RPMI7951 (cell line): ENCODE measurements at places on chromosomes 7 and 10.
A peak's percentile ranks its signal among the peaks of the same experiment; 100 is the strongest.

DNA sequence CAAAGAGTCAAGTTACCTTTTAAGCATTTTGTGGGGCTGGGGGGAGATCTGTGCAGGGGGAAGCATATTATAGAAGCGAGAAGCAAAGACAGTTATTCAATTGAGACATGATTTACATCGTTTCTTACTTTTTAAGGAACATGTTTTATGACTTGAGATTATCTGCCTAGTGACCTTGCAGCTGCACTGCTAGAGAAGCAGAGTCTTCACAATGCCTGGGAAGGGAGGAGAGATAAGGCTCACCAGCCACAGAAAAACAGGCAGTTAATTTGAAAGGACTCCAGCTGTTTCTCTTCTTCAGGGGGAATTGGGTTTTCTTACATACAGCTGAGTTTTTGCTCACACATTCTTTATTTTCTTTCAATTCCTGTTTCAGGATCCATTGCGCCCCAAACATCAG, 31.0 kb downstream of the PHYH start:
- no peak for DNase-seq

- DNase-seq = no peak
Measured at GRCh38 chr7:44891372-44891771, 6.0 kb upstream of the PURB start.

DNA sequence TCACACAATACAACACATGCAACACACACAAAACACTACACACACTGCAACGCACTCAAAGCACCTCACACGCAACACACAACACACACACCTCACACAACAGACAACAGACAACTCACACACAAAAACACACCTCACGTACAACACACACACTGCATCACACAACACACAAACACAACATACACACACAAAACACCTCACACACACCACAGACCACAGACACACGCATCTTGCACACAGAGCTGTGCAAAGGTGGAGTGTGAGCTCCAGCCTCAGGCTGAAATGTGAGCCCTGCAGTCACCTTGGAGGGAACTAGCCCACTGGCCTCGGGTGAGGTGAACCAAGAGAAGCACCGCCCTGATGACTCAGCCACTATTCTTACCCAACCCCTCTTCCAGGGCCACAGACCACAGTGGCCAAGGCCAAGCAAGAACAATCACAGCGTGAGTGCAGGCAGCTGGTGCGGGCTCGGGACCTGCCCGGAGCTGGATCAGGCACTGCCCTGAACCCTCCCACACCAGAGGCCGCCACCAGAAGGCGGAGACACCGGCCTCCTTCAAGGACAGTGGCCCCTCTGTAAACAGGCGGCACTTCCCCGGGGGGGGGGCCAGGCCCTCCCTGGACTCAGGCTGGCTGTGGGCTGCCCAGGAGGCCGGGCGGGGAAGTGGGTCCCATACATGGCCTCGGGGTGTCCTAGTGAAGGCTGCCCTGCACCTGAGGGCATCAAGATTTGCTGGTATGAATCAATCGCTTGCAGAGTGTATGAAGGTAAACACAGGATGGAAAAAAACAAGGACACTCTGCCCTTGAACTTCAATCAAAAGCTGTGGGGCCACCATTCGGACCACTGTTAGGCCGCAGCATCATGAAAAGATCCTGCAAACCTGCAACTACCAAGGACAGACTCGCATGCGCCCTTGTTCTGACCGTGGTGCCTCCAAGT, 106.7 kb downstream of the TNS3 start:
- peak; percentile 100 for DNase-seq

DNA sequence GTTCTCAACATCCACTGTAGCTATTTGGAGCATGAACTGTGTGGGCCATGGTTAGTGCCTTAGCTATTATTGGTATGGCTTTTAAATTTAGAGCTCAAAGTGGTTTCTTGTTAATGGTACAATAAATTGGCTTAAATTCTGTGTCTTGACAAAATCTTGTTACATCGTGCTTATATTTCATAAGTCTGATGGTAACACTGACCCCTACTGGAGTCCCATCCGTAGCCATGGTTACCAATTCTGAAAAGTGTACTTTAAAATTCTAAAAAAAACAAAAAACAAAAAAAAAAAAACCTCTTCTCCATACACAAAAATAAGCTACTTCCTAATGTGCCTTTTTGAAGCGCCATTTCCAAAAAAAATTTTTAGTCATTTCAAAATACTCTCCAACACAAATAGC, 6.4 kb upstream of the RPP30 start:
- DNase-seq = no peak

DNA sequence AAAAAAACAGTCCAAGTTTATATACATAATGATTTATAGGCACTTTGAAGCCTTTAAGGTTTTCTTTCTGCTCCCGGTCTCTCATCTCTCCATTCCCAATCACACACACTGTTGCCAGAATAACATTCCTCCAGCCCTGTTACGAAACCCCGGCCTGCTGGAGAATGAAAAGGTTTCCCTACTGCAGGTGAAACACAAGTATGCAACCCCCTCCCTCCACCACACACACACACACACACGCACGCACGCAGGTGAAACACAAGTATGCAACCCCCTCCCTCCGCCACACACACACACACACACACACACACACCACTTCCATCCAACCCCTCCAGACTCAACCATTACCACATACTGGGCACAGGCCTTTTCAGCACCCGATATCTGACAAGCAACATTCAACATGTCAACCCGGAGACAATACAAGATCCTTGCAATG, 87.5 kb downstream of the PARD3 start:
- DNase-seq = no peak

DNA sequence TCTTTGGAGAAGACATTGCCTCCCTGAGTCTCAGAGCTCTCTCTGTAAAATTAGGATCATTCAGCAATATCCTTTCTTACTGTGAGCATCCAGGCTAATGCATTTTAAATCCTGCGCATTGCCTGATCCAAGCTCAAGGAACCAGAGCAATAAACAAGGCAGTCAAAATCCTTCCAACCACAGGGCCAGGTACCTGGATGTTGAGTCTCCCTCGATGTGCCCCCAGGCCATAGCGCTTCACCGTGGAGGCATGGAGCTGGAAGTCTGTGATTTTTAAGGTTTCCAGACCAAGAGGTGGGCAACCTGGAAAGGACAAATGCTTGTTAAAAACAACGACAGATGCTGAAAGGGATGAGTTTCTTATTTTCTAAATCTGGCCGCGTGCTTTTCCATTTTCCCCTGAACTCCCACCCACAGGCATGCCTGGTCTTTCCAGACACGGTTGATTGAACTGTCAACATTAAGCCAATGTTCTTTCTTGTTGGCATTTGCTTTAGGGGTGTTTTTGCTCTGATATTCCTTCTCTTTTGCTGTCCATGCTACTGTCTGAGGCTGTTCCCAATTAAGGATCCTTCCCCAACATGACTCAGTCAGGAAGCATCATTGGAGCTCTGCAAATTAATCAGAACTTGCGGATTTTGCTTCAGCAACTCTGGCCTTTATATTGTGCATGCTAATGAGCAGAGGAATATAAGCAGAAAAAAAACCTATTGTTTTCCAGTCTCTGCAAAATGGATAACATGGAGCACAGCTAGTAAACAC, 29.0 kb downstream of the CPXM2 start:
- DNase-seq = peak; percentile 77

DNA sequence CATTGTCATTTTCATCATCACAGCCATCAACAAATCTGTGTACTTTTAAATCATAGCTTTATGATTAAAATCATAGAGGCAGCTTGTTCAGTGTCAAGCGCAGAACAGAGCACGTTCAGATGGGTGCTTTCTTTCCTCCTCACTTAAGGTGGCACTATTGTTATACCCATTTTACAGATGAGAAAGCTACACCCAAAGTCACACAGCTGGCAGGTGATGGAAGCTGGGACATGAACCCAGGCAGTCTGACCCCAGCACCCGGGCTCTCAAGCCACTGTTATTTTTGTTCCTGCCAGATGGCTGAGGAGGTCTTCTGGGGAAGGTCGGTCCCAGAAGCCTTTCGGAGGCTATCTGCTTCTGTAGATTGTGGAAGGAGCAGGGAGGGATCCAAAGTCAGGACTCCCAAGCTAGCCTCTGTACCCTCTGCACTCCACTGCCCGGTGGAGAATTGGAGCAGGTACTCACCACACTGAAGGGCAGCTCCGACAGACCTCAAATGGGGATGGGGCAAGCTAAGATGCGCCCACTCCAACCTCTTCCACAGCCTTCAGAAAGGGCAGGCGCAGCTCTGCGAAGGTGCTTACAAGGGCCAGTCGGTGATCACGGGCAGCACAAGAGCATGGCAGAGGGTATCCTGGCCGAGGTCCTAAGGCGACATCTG, 610 bp downstream of the AVPI1 start:
- DNase-seq = no peak

DNA sequence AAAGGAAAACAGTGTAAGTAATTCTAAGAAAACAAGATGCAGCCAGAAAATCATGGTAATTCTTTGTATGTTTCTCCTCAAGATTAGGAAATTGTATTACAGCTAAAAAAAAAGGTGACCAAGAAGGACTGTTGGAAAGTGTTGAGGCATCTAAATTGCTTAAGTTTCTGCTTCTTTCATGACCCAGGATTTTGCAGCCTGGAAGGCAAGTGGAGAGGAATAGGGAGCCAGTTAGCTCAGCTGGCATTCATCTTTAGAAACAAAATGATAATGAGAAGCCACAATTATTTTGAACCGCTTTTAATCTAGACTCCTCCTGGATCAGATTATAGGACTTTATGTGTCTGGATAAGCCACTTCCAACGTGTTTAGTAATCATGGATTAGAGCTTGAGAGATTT, 56.8 kb upstream of the TMEM229A start:
- DNase-seq = no peak

GRCh38 chr7:44158873-44159631, 17.9 kb upstream of the MYL7 start:
- no peak for DNase-seq

- DNase-seq = peak; percentile 39
Measured at GRCh38 chr7:31512166-31512565, 1.7 kb upstream of the ITPRID1 start.

- no peak for DNase-seq
Measured at GRCh38 chr7:22049766-22050500, 104.2 kb upstream of the CDCA7L start.

- DNase-seq = no peak
Measured at GRCh38 chr10:18472977-18473376, 178.4 kb downstream of the NSUN6 start.

DNA sequence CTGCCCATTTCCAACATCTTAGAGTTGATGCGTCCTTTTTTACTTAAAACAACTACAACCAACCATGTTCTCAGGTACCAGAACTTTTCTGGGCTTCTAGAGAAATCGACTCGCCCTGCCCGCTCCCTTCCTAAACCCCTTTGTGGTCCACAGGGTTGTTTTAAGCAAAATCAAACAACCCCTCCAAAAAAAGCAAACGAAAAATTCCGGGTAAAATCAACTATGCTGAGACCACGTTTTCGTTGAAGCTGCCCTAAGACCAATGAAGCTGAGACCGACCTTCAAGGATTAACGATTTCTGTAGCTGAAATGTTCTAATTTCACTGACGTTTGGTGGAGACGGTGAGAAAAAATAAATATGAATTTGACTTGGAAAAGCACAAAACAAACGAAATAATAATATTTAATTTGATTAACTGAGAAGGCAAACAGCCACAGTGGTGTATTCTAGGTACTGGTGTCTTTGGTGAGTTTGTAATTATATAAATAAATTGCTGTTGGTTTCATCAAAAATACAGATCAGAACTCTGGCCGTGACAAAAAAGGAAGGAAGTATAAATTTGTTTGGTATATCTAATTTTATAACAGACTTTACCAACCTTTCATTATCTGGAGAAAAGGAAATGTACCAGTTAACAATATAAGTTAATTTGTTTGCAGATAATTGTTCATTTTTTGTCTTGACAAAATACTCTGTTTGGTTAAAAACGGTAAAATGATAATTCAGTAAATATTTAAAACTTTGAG, 4.7 kb upstream of the IGF2BP3 start:
- DNase-seq = no peak

DNA sequence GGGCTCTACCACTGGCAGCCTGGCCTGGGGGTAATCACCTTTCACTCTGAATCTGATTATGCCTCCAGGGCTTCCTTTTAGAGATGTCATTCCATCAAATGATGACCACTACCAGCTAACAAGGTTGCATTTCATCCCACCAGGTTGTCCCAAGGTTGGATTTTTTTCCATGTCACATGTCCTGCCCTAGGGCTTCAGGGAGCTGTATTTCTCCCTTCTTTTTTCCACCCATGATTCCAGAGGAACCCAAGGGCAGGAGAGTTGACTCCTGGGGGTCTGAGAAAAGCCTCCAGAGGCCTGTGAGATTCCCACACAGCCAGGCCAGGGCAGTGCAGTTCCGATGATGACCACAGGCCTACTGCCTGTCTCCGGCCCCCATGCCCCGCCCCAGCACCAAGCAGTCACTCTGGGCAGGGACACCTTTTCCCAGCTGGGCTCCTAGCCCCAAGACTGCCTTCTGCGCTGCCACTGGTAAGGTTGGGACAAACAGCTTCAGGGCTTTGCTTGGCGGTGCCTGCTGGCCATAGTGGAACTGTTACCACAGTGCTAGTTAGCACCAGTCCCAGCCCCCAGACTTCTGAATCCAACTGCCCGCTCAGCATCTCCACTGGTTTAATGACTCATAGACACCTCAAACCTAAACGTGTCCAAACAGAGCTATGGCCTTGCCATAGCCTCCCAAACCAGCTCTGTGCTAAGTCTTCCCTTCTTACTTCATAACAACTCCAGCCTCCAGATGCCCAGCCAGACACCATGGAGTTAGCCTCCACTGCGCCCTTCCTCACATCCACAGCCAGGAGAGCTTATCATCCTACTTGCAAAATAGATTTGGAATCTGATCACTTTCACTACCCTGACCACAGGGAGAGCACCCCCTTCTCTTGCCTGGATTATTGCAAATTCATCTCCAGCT, 133.7 kb downstream of the ARHGAP22 start:
- DNase-seq = peak; percentile 81

- DNase-seq = no peak
Measured at GRCh38 chr10:96013956-96014355, 29.4 kb upstream of the CCNJ start.

- DNase-seq = no peak
Measured at GRCh38 chr10:44362866-44363711, 21.8 kb downstream of the CXCL12 start.
